ENCODE measurements at places on chromosomes 12 and 14.

DNA sequence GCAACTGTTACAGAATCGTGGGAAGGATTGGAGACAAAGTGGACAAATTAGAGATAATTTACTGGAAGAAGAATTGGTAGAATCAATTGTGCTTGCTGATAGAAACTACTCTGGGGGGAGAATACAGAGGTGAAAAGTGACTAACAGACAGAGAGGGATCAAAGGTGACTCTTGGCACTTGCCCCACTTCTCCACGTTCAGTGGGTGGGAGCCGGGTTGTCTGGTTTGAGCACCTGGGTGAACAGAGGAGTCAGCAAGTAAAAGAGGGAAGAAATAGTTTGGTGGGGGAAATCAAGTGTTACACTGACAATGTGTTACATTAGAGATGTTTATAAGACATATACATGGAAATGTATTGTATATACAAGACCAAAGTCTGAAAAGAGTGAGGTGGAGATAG is 69.1 kb downstream of the PPP2R5E start:
- DNase-seq = no peak

DNA sequence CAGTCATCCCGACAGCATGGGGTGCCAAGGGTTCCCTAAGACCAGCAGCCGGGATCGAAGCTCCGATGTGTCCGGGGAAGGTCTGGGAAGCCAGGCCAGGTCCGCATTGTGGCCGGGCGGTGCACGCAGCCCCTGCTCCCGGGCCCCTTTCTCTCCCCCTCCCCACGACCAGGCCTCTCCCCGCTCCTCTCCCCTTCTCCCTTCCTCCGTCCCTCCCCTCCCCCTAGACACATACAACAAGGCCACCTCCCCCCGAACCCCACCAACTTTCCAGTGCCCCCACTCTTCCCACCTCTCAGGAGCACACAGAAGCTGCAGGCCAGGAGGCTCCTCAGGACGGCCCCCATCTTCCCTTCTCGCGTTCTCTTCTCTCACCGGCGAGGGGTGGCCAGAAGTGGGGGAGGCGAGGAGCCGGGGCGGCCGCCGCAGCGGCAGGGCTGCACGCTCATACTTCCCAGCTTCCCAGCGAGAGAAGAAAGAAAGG is 413 bp downstream of the LRP6 start:
- DNase-seq = no peak

DNA sequence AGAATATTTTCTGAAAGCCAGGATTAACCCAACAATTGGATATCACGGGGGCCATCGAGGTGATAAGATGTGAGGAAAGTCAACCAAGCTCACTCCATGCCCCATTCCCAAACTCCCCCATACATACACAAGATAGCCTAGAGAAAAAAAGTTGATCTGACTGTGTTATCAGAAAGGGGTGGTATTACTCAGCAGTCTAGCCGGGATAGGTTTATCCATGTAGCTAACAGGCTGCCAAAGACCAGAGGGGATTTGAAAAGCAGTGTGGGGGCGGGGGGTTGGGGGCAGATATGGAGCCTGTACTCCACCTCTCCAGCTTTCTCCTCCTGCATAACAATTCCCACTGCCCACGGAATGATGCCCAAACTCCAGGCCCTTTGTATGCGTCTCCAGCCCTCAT is 13.2 kb upstream of the MAP1LC3B2 start:
- DNase-seq = no peak

DNA sequence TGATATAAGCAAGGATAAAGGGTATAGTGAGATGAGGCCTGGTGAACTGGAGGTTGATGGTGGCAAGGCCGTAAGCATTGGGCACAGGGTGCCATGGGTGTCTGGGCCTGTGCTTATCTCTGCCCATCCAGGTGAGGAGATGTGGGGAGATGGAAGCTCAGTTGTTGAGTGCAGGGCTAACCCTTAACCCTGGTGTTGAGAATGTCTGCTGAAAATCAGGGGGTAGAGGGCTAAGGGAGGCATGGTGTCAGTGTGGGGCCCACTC is 86.1 kb downstream of the SYNE2 start:
- no peak for DNase-seq

DNA sequence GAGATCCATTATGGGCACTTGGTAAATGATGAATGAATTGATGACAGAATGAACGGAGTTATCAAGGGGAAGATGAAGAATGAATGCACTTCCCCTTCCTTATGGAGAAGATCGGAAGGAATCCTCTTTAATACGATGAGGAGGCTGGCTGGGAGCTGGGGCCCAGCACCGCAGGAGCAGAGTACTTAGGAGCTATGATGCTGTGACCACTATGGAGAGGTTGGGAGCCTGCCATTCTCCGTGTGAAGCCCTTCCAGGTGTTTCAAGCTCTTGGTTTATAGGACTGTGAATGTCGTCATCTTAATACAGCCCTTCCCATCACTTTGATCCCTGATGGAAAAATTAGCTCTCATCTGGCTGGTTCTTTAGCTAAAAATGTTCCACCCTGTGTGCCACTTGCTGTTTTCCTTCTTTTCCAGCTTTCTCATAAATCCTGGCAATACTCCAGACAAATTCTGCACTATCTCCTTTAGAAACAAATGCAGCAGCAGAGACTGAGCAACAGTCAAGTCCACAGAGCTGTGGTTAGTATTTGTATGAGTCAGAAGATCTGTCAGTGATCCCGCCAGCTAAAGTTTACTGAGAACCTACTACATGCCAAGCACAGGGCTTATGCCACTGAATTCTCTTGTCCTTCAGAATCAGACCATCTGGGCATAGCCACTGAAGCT is 263.1 kb upstream of the CRY1 start:
- no peak for DNase-seq

- peak; percentile 64 for DNase-seq
Observed at GRCh38 chr14:80055667-80056496, 155.4 kb downstream of the DIO2 start.

- DNase-seq = no peak
Observed at GRCh38 chr12:124075841-124076240, 102.8 kb downstream of the ZNF664 start.

- DNase-seq = no peak
Observed at GRCh38 chr12:5063149-5063548, 19.5 kb downstream of the KCNA5 start.

GRCh38 chr14:68978172-68978911 is 760 bp downstream of the ACTN1 start:
- no peak for DNase-seq

DNA sequence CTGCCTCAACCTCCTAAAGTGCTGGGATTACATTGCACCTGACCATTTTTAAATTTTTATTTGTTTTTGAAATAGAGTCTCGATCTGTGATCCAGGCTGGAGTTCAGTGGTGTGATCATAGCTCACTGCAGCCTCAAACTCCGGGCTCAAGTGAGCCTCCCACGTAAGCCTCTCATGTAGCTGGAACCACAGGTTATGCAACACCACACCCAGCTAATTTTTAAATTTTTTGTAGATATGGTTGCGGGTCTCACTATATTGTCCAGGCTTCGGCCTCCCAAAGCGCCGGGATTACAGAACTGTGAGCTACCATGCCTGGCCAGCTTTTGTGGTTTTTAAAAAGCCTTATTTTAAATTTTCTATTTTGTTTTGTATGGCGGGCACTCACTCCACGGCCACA is 2.2 kb upstream of the DRAM1 start:
- no peak for DNase-seq

- DNase-seq = no peak
Observed at GRCh38 chr14:26863736-26864135, 265.9 kb upstream of the NOVA1 start.

DNA sequence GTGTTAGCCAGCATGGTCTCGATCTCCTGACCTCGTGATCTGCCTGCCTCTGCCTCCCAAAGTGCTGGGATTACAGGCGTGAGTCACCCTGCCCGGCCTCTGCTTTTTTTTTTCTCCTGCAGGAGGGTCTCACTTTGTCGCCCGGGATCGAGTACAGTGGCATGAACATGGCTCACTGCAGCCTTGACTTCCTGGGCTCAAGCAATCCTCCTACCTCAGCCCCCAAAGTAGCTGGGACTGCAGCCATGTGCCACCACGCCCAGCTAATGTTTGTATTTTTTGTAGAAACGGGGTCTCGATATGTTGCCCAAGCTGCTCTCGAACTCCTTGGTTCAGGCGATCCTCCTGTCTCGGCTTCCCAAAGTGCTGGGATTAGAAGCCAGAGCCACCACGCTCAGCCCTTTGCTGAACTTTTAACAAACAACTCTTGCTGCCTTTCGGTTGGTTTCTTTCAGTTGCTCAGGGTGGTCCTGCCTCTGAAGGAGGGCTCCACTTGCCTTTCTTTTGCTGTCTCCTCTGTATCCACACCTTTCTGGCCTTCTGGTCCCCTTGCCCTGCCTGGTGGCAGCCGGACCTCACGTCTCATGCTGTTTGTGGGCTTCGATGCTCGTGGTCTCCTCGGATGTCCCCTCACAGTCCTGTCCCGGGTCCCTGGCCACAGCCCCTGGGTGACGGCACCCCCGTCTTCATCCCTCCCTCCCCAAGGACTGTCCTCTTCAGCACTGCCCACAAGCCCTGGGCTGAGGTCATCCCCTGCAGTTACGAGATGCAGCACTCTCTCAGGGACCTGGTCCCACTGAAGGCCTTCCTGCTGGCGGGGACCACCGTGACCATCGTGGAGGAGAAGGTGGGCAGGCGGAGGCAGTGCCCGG is 3.8 kb upstream of the B3GNT4 start:
- DNase-seq = no peak

GRCh38 chr12:5969974-5970690 is 25.1 kb upstream of the ANO2 start:
- DNase-seq = no peak

DNA sequence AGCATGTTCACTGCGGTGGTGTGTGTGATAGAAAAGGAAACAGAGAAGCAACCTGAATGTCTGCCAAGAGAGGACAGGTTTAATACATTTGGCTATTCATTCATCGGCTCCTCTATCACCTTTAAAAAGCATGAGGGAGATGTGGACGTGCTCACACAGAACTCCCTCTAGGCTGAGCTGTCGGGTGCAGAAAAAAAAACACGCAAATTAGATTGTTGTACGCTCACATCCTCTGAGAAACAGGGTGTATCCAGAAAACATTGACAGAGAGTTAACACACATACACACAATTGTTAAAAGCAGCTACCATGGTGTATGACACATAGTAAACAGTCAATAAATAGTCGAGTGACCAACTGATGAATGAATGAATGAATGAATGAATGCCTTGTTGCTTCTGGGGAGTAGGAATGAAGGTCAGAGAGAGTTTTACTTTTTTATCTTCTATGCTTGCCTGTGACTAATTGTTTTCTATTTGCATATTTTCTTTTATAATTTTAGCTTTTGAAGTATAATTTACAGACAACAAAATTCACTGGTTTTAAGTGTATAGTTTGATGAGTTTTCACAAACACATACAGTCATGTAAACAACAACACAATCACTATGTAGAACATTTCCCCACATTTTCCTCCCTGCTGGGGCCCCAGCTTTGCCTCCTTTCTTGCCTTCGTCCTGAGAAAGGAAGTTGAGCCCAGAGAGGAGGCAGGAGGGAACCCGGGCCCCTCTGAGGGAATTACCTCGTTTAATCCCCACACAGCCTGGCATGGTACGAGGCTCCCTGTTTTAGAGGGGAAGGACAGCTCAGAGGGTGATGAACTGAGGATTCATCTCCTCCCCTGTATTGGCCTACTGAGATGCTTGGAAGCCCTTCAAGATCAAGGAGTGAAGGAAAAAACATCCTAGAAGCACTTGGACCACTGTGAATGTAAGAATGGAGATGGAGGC is 19.7 kb upstream of the FAM222A start:
- no peak for DNase-seq

DNA sequence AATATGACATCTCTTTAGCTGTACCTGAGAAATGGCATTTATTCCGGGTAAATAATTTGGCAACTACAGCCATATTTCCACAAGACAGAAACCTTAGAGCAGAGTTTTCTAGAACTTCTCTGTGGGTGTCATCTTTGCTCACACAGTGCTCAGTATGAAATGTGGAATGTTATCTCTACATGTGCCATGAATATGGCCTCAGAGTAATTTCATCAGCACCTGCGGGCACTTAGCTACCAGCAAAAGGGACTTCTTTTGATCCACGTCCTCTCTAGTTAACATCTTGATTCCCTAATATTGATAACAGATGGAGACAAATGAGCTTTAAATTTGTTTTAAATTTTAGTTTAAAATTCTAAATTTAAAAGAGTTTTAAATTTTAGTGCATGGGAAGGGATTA is 2.9 kb upstream of the ATG14 start:
- DNase-seq = no peak

GRCh38 chr14:55123852-55124639 is 5.0 kb upstream of the LGALS3 start:
- DNase-seq = no peak

DNA sequence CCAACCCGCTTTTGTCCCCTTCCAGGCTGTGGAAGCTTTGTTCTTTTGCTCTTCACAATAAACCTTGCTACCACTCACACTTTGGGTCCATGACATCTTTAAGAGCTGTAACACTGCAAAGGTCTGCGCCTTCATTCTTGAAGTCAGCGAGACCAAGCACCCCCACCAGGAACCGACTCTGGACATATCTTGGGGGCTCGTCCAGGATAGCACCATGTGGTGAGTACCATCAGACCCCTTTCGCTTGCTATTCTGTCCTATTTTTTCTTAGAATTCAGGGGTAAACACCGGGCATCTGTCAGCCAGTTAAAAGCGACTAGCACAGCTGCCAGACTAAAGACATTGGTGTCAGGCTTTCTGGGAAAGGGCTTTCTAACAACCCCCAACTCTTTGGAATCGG is 137.6 kb upstream of the PPFIA2 start:
- DNase-seq = no peak

GRCh38 chr12:29155079-29155478 is 6.0 kb downstream of the FAR2 start:
- DNase-seq = no peak

DNA sequence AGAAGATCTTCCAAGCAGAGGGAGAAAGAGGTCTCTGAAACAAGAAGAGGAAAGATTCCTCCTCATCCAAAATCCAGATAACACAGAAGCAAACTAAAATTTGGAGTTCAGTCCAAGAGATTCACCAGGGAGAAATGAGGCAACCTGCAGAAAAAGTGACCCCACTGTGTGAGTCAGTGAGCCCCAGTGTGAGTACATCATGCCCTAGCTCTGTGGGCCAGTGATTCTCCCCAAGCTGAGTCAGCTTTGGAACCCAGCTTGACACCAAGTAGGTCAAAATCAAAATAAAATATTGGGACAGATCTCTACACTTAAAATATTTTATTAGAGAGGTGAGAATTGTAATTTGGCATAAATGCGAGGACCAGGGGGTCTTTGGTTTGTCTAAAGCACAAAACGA is 17.2 kb downstream of the CLEC2B start:
- no peak for DNase-seq

GRCh38 chr14:102471921-102472790 is 37.4 kb downstream of the ANKRD9 start:
- DNase-seq = no peak

GRCh38 chr12:50932787-50933280 is 19.5 kb upstream of the HIGD1C start:
- no peak for DNase-seq

- DNase-seq = no peak
Observed at GRCh38 chr14:37254411-37254947, 56.7 kb downstream of the MIPOL1 start.

All from NCI-H446 treated with DMSO at 0.1 percent for 48 hours (cell line).